ENCODE measurements at places on chromosomes 11 and 22.

DNA sequence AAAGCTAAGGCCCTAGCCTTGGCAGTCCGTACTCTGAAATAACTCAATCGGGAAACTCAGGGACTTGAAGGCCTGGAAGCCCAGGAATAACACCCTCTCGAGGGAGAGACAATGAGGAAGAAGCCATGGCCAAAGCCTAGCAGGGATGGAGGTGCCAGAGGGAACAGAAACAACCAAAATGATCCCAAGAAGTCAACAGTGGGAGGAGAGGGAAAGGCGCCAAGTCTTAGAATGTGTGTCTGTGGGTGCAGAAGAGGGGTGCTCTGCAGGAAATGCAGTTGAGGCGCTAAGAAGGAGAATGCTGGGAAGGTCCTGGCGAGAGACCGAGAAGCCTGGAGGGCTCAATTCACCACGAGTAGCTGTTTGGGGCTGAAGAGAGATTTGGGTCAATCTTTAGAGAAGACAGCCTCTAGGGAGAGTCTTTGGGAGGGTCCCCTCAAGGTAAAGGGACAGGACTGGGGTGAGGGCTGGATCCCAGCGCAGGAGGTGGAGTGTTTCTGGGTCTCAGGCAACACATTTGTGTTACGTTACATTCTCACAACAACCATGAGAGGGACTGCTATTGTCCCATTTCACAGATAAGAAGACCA, 760 bp upstream of the MAPK8IP1 start:
- no peak for DNase-seq

DNA sequence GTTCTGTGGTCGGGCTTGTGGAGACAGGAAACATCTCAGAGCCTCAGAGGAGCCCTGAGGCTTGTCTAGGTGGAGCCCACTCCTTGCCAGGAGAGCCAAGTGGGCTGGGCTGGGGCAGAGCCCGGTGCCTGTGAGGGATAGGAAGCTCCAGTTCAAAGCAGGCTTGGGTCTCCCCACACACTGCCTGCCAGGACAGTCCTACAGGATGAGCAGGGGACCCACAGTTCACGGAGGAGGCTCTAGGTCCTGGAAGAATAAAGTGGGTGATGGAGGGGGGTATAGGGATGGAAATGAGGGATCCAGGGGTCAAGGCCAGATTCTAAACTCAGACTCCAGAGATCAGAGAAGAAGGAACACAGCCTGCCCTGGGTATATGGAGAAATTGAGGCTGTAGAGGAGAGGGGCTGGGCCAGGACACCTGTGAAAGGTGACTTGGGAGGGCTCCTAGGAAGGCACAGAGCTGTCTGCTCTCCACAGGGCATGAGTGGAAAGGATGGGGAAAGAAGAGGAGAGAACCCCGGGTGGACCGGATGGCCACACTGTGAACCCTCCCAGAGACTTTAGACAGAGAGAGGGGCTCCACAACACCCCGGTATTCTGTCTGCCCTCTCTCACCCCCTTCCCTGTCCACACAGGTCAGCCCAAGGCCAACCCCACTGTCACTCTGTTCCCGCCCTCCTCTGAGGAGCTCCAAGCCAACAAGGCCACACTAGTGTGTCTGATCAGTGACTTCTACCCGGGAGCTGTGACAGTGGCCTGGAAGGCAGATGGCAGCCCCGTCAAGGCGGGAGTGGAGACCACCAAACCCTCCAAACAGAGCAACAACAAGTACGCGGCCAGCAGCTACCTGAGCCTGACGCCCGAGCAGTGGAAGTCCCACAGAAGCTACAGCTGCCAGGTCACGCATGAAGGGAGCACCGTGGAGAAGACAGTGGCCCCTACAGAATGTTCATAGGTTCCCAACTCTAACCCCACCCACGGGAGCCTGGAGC, 7.4 kb downstream of the IGLL5 start:
- no peak for DNase-seq

DNA sequence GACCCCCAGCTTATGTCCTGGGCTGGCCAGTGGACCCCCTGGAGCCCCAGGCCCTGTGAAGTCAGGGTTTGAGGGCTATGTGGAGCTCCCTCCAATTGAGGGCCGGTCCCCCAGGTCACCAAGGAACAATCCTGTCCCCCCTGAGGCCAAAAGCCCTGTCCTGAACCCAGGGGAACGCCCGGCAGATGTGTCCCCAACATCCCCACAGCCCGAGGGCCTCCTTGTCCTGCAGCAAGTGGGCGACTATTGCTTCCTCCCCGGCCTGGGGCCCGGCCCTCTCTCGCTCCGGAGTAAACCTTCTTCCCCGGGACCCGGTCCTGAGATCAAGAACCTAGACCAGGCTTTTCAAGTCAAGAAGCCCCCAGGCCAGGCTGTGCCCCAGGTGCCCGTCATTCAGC, 24.6 kb downstream of the CSF2RB start:
- no peak for DNase-seq

DNA sequence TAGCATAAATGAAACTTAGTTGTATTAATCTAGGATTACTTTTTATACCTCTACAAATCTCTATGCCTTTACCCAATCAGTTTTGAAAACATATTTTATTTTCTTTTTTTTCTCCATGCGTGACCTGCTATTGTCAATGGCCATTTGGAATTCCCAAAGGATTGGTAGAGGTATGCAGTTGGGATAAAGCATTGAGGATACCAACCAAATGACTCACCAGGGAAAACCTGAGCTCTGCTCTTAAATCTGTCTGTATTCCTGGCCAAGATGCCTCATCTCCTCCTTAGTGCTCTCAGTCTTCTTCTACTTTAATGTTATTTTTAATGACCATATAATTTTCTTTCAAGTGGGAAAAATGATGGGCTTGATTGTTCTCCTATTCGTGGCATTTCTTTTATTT, 61.9 kb downstream of the EHF start:
- DNase-seq = no peak

DNA sequence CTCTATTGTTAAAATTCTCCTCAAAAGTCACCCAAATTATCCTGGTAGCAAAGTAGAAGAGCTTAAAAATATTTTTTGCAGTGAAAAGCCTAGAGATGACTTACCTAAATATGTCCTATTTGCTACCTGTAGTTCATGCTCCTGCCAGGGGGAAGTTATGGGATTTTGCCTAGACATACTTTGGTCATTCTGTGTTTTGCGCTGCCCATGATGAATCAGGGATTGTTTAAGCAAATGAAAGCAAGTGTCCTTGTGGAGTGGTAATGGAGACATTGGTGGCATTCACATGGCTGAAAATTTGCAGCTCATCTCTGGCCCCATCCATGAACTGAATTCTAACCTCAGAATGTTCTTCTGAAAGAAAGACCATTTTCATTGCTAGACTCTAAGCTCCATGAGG, 14.6 kb upstream of the SESN3 start:
- no peak for DNase-seq

DNA sequence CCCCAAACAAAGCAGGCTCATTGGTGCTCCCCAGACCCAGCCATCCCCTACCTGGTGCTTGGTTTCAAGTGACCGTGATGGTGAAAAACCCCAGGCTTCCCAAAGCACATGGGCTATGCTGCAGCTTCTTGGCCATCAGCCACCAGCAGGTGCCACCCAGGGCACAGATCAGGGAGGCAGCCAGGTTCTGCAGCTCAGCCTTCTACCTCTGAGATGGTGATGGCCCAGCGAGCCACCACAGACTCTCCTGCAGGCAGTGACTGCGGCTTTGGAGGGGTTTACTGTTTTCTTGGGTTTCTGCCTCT, 70.0 kb upstream of the ALX4 start:
- no peak for DNase-seq

DNA sequence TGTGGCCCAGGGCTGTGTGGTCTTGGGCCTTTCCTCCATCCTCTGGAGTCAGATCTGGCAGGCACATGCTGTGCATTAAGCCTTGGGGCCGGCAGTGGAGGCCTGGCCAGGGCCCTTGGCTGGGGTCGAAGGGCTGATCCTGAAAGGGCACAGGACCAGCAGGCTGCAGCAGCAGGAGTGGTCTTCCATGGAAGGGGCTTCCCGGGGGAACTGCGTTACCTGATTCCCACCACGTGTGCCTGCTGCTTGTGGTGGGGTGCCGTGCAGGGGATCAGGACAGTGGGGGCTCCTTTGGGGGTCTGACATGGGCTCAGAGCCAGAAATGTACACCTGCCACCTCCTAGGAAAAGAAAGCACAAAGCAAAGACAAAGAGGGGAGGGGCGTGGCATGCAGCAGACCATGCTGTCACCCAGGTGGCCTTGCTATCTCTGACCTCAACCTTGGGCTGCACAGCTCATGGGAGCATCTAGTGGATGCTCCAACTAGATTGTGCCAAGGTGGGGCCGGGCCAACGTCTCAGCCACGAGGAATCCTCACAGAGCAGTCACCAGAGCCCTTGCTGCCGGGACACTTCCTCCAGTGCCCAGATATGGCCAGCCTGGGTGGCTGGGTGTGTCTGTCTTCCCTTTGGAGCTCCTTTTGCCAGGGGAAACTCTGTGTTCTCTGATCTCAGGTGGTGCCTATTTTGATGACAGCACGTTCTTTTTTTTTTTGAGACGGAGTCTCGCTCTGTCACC, 17.9 kb upstream of the YPEL1 start:
- no peak for DNase-seq

DNA sequence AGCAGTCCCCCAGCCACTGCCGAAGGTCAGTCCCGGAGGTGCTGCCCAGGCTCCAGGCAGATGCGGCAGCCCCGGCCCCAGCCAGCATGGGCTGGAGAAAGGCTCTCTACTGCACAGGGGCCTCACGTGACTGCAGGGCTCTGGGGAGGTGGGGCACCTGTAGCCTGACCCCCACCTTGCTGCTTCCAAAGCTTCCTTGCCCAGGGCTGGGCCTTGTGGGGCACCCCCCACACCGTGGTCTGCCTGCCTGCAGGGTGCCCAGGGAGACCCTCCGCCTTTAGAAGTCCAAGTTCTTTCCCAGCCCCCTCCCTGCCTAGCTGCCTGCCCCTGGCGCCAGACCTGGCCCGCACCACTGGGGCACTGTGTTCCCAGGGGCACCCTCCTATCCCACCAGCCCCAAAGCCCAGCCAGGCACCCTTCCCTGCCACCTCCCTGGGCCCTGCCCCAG, 28.4 kb upstream of the TXNRD2 start:
- DNase-seq = no peak

DNA sequence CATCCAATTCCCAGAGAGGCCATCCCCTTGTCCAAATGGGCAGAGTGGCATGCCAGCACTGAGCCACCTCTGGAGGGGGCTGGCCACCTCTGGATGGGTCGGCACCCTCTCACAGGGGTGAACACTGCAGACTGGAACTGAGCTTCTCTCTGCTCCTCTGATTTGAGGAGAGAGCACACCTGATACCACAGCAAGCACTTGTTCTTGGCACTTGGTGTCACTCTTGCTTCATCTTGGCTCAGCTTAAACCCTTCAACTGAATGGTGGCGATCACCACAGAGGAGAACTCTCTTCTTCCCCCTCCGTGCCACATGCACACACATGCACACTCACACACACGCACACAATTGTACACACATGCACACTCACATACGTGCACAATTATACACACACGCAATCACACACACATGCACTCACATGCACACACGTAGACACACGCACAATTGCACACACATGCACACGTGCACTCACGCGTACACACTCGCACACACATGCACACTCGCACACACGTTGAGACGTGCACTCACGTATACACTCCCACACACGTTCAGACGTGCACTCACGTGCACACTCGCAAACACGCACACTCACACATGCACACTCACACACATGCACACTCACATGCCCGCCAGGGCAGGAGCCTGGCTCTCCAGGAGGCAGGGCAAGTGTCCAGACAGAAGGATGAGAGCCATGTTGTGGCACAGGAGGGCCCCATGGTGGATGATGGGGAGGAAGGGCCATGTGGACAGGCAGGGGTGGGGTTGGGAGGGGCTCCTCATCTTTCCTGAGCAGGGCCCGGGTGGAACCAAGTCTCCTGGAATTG, 23.4 kb downstream of the OVOL1 start:
- DNase-seq = no peak

- DNase-seq = no peak
Measured at GRCh38 chr11:75159151-75159953, 8.4 kb downstream of the SLCO2B1 start.
